ENCODE measurements at places on chromosomes 6 and 20. TPM values are rescaled to one million over a fixed set of nuclear protein-coding genes. Genes with fewer than 3 reads are reported as not detected.

DNA sequence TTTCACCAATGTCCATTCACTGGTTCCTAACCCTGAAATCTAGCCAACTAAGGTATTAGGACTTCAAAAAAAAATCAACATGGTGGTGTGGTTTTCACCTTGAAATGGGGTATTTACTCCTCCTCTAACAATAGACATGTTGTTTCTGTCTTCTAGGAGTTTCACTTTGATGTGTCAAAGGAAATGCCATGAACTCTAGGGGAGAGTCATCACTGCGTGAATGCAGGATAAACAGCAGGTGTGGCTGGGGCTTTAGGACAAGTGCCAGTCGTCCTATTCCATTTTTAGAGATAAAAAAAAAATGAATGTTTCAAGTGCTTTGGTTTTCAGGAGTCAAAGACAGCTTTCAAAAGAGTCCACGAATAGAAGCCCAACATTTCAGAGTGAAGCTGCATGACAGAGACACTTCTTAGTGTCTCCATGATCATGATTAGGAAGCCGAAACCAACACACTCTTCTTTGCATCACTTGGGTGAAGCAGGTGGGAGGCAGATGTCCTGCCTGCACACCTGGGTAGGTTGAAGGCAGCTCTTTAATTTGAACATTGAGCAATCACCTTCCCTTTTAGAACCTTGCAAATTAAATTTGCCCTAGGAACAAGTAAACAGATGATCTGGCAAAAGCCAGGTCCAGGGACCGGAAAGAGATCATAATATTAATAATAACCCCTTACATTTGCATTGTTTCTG lies 328.5 kb upstream of the PRDM1 start:
- no peak for DNase-seq

- DNase-seq = no peak
These were observed 48.5 kb downstream of the FYN start for GRCh38 chr6:111824608-111825337.

DNA sequence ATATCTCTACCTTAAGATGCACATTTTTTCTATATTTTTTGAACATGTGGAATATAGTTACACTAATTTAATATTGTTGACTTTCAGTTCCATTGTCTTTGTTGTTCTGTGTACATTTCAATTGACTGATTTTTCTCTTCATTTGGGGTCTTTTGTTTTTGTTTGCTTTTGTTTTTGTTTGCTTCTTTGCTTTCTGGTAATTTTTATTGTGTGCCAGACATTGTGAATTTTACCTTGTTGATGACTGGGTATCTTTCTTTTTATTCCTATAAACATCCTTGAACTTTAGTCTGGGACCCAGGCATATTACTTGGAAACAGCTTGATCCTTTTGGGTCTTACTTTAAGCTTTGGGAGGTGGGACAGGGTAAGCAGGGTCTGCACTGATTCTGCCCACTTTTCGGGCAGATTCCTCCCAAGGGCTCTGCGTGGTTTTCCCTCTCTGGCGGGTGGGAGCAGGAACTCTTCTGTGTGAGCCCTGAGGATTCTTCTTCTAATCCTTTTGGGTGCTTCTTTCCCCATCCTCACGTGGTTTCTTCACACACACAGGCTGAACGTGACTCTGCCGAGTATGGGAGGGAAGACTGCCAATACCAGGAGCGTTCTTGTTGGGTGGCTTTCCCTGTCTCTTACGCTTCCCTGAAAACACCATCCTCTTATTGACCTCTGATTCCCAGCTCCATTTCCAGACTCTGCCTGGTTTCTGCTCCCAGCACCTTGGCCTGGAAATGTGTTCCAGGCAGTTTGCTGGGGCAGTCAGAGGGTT lies 200.5 kb downstream of the ARID1B start:
- DNase-seq = peak; percentile 53

- DNase-seq = no peak
These were observed 229.2 kb downstream of the PHF3 start for GRCh38 chr6:63864671-63865318.

The DOK5 gene
- total RNA-seq = 0.82 TPM

The SYS1 gene
- 25.2 TPM for total RNA-seq

The ZC2HC1B gene
- not detected for total RNA-seq

All from astrocyte (in vitro differentiated cells and primary cell).